ENCODE measurements at places on chromosomes 3 and 15.
A peak's percentile ranks its signal among the peaks of the same experiment; 100 is the strongest.

GRCh38 chr3:119630128-119630879 is 30.1 kb downstream of the POPDC2 start:
- DNase-seq: no peak

DNA sequence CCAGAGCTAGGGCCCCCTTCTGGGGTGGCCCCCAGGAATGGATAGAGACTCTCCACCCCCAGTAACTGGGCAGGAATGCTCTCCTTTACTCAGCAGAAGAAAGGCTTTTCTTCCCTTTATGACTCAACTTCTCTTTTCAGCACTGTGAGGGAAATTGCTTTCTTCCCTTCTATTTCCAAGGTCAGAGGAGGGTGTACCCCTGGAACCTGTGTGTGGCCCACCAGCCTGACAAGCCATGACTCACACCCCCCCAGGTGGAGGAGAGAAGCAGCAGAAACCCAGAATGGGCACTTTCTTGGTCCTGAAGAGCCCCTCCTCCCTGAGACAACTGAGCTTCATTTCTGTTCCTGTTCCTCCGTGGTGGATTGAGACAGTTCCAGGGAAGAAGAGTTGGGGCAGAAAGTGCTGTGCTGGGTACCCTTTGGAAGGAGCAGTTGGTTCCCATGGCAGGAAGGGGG is 2.7 kb upstream of the ANKRD63 start:
- no peak for DNase-seq

GRCh38 chr15:95284933-95285421 is 1045.5 kb upstream of the NR2F2 start:
- no peak for DNase-seq

DNA sequence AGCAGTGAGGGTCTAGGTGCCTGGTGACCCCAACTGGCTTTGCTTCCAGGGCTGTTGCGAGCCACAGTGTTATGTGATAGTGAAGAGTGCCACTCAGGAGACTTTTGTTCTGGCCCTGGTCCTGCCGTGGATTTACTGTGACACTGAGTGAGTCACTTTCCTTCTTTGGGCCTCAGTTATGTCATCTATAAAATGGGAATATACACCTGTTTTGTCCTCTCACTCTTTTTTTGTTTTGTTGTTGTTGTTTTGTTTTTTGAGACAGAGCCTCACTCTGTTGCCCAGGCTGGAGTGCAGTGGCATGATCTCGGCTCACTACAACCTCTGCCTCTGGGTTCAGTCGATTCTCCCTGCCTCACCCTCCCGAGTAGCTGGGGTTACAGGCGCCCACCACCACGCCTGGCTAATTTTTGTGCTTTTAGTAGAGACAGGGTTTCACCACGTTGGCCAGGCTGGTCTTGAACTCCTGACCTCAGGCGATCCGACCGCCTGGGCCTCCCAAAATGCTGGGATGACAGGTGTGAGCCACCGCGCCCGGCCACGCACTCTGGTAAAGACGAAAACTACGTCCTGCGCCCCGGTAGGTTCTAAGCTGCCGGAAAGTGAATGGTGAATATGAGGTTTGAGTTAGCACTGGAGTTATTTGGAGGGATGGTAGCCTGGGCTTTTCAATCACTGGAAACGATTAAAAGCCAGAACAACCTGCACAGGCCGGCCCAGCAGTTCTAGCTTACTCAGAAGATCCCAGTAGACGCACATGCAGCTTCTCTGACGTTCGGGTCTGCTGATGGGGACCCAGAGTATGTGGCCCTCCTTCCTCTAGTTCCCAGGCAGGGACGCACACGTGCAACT is 46.6 kb downstream of the BDH1 start:
- DNase-seq: no peak

GRCh38 chr3:3862534-3862933 is 63.3 kb downstream of the LRRN1 start:
- DNase-seq: no peak

- DNase-seq: no peak
Measured at GRCh38 chr3:161946443-161946960, 449.9 kb downstream of the OTOL1 start.

GRCh38 chr3:175651716-175652115 is 792.6 kb downstream of the NAALADL2 start:
- no peak for DNase-seq

- no peak for DNase-seq
Measured at GRCh38 chr15:99365242-99365641, 114.0 kb downstream of the LRRC28 start.

GRCh38 chr3:58082047-58082446 is 73.8 kb downstream of the FLNB start:
- DNase-seq: no peak

- DNase-seq: no peak
Measured at GRCh38 chr3:53842436-53843194, 3.6 kb downstream of the CHDH start.

- no peak for DNase-seq
Measured at GRCh38 chr3:85258819-85259218, 300.0 kb downstream of the CADM2 start.

DNA sequence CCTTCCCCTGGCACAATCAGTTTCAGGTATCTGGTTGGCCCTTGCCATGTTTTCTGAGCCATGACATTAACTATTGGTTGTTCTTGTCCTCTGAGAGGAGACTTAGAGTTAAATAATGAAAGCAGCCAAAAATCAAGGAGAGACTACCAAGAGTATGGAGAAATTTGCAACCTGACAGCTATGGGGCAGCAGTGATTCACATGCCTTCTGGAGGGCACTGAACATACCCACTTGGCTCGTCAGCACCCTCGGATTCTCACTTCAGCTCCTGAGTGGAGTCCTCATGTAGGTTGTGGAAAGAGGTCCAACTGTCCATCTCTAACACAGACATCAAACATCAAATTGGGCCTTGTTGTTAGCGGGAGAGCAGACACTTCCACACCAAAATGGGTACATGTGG is 265.6 kb downstream of the EBLN2 start:
- no peak for DNase-seq

- DNase-seq: no peak
Measured at GRCh38 chr15:80109388-80109787, 43.4 kb upstream of the FAH start.

- no peak for DNase-seq
Measured at GRCh38 chr3:150351398-150351797, 56.7 kb upstream of the TSC22D2 start.

- no peak for DNase-seq
Measured at GRCh38 chr15:69200832-69201745, 40.7 kb downstream of the GLCE start.

GRCh38 chr3:168127466-168127865 is 31.7 kb upstream of the GOLIM4 start:
- no peak for DNase-seq

- no peak for DNase-seq
Measured at GRCh38 chr3:176964661-176965060, 232.6 kb downstream of the TBL1XR1 start.

GRCh38 chr3:124125315-124125714 is 133.4 kb upstream of the ROPN1 start:
- no peak for DNase-seq

- no peak for DNase-seq
Measured at GRCh38 chr3:12301031-12301430, 12.2 kb downstream of the PPARG start.

DNA sequence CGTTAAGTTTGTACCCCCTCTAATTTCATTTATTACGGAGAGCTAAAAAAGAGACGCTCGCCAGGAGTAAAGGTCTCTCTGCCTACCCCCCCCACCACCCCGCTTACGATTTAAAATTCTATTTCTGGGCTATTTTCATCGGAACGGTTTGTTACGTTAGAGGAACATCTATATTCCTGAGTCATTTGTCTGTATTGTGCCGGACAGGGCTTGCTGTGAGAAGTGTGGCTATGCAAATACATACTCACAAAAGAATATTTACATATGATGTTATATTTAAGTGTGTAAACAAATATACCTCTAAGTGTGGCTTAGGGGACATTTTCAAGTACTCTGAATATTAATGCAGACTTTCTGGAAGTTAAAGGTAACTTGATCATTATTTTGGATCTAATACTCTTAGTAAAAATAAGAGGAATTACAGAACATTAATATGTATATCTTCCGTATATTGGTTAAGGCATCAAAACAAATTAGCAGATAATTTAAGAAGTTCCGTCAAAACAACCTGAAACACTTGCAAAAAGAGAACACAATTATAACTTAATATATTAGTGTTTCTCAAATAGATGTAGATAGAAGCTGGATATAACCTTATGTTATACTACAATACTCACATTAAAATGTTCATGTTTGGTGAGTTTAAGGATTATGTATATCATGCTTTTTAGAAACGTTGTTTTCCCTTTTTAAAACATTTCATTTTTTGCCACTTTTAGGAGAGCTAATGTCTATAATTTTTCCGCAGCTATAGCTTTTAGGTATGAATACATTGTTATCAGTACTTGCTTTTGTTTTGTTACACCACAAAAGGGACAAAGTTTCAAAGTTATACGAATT is 1.6 kb upstream of the SHOX2 start:
- DNase-seq: no peak

- no peak for DNase-seq
Measured at GRCh38 chr3:56423661-56424099, 44.6 kb downstream of the ERC2 start.

- no peak for DNase-seq
Measured at GRCh38 chr15:75356006-75356405, 9.2 kb downstream of the NEIL1 start.

DNA sequence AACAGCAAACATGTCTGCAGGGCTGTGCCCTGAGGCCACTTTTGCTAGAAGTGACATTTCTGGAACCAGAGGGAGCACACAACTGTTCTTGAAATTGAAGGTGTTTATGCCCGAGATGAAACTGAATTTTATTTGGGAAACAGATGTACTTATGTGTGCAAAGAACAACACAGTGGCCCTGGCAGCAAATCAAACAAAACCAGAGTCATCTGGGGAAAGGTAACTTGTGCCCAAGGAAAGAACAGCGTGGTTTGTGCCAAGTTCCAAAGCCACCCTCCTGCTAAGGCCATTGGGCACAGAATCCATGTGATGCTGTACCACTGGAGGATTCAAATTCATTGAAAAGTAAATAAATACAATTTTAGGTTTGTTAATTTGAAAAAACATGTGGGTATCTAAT is 31.2 kb upstream of the RARRES1 start:
- DNase-seq: no peak

DNA sequence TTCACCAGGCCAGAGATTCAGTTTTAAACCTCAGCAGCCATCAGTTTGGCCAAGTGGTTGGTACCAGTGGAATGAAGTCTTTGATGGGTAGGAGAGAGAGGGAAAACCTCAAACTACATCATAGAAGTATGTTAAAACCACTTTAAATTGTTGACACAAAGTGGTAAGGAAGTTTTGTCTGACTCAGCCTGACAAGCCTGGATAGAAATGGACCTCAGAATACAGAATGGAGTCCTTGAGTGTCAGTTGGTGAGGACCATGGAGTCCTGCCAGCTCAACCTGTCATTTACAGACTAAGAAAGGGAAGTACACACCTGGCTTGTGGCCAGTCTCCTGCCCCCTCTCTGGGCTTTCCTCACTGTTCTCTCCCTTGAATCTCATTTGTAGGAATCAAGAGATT is 12.1 kb downstream of the EAF1 start:
- DNase-seq: no peak

DNA sequence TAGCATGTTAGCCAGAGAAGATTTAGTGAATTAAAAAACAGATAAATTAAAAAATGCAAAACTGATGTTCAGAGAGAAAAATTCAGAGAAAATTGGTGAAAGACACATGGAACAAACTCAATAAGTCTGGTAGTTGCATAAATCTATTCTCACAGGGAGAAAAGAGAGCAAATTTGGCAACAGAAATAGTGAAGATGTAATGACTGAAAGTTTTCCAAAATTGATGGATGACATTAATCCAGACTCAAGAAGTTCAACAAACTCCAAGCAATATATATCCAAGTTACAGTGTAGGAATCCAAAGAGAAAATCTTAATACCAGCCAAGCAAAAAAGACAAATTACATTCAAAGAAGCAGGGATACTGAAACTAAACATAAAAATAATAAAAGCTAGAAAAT is 302.7 kb upstream of the ARPP21 start:
- no peak for DNase-seq

DNA sequence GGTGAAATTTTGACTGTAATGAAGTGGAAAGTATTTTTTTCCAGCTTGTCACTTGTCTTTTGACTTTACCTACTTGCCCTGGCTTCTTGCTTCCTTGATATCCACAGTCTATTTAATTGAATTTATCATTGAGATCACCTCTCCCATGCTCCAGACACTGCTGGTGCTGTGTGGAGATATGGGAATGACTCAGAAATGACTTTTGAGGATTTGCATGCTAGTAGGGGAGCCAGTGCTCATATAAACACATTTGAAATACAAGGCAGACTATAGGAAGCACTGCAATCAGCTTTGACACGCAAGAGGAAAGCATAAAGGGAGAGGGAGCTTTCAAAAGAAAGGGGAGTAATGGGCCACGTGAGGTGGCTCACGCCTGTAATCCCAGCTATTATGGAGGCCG is 7.3 kb upstream of the TRPM1 start:
- no peak for DNase-seq

GRCh38 chr3:139319428-139320402 is 24.1 kb upstream of the MRPS22 start:
- no peak for DNase-seq

- no peak for DNase-seq
Measured at GRCh38 chr3:182349051-182349450, 444.3 kb upstream of the ATP11B start.

GRCh38 chr15:50068016-50068415 is 51.0 kb downstream of the ATP8B4 start:
- no peak for DNase-seq

DNA sequence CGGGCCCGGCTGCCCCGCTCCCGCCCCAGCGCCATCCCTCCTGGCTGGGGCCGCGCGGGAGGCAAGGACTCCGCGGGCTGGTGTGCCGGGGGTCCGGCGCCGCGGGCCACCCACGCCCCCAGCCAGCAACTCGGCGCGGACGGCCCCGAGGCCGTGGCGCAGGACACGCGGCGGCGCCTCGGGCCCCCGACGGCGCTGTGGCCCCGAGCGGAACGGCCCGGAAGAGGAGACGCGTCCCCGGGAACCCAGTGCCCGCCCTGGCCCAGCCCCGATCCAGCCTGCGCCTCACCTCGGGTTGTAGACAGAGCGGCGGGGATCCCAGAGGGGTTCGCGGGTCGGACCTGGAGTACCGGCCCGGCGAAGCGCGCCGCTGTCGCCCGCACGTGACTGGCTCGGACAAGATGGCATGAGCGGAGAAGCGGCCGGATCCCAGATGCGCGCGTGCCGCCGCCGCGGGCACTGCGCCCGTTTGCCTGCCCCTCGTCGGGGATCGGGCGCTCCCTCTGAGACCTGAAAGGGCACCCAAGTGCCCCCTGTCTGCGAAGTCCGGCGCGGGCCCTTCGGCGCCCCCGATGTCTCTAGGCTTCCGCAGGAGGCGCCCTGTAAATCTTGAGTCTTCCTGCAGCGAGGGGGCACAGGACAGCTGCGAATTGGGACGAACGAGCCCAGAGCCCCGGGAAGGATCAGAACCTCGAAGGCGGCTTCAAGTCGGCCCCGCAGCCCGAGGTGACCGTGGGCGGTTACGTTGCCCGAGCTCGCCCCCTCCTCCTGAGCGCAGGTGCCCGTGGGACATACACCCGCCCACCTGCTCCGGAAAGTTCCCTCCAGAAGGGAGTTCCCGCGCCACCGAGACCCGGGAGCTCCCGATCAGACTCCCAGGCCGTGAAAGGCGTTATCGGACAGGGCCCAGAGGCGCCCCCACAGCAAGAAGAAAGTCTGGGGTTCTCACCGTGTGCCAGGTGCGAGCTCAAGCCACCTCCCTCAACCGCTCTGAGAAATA is 598 bp upstream of the SFMBT1 start:
- DNase-seq: peak; percentile 86
